ENCODE measurements at places on chromosomes 5 and 9. TPM values are rescaled to one million over a fixed set of nuclear protein-coding genes. Genes with fewer than 3 reads are reported as not detected.

GRCh38 chr5:5422819-5423515 lies 490 bp downstream of the ICE1 start:
- DNase-seq: no peak

The RMI1 gene
- total RNA-seq: 26.1 TPM

The PTGR1 gene
- 1.8 TPM for total RNA-seq

The MVB12B gene
- total RNA-seq: 0.23 TPM

DNA sequence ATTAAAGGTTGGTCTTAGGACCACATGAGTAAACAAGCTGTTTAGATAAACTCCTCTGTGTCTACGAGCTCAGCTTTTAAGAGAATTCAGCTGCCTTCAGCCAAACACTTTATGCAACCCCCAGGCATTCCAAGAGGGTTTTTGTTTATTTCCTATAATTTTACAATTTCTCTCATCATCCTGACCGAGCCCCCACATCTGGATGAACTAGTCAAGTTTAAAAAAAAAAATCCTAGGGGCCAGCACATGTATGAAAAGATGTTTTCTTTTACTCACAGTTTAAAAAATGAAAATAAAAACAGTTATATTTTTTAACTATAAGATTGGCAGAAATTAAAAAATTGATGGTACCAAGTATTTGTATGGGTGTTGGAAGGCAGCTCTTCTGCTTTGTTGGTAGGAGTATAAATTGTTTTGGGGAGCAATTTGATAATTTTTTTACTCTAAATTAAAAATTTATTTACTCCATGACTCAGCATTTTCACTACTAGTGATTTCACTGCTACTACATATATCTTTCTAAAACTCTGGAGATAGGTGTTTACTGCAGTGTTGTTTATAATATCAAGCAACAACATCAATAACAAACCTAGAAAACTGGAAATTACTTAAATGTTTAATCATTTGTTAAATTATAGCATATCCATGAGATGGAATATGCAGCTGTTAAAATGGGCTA lies 18.1 kb downstream of the YTHDC2 start:
- DNase-seq: no peak

The FUT7 gene
- total RNA-seq: not detected

GRCh38 chr9:91328186-91328585 lies 33.5 kb downstream of the AUH start:
- no peak for DNase-seq

- no peak for DNase-seq
Observed at GRCh38 chr5:140946578-140946977, 19.7 kb upstream of the PCDHAC2 start.

DNA sequence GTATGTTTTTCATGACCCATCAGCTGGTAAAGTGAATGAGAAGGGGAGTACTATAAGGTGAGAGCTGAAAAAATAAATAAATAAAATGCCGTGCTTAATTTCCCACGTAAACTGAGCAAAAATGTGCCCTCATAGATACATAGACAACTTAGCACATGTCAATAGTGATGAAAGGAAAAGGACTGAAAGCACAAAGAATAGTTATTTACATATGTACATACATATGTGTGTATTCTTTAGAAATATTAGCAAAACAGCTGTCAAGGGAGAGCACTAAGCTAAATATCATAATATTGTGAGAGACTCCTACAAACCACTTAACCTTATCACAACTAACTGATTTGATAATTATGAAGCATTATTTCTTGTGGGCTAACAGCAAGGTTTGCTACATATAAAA lies 213.6 kb upstream of the FTMT start:
- no peak for DNase-seq

The EIF4E1B gene
- total RNA-seq: not detected

DNA sequence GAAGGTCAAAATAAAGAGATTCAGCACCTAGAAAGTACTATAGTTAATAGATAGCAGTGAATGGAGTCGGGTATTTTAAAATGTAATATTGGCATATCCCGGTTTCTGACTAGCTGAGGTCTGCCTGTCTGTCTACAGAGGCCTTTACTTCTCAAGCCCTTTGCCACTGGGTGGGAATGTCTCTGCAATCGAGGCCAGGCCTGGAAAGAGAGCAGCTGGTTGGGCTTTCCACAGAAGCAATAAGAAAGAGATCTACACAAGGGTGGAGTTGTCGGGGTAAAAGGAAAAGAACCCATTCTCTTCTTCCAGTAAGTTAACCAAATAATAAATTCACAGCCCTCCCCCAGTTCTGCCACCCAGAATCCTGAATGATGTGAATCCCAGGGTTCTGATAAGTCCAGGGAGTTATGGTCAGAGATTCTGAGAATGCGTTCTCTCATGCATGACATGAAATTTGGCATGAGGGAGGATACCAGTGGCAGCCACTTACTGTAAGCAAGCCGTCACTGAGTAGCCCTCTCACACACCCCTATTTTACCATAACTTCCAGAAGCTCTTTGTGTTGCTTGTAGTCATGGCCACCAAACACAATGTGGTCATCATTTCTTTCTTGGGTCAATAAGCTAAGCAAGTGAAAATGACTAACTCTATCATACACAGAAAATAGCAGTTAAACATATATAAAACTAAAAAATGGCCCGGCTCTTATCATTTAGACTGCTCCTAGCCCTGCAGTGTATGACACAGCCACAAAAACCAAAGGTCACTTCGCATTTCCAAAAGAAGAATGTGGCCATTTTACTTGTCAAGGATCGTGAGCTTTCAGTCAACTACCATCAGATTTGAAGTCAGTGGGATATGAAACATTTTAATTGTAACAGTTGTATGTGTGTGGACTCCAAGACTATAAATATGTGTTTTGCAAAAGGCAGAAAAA lies 185.0 kb downstream of the GLIS3 start:
- no peak for DNase-seq

The SOX30 gene
- 0.11 TPM for total RNA-seq

The PCDHB16 gene
- total RNA-seq: not detected

The PCDHB7 gene
- not detected for total RNA-seq

- DNase-seq: peak; percentile 62
Observed at GRCh38 chr9:137077010-137077747, at the start of gene UAP1L1. UAP1L1 (plus strand) TSS chr9:137077517; CDS start chr9:137077533, 16 bp downstream.

Measured in activated T-helper 2 cell treated with anti-CD3 and anti-CD28 coated beads, Interferon-gamma antibody, Interleukin-2, Interleukin-4, amounts not matched to agents 10 μg/mL and 5 μg/mL and 100 μg/mL, durations not matched to agents 14 hours and 24 hours and 36 hours (primary cell).